ELR (cell line): ENCODE measurements at places on chromosomes 13 and 19.

DNA sequence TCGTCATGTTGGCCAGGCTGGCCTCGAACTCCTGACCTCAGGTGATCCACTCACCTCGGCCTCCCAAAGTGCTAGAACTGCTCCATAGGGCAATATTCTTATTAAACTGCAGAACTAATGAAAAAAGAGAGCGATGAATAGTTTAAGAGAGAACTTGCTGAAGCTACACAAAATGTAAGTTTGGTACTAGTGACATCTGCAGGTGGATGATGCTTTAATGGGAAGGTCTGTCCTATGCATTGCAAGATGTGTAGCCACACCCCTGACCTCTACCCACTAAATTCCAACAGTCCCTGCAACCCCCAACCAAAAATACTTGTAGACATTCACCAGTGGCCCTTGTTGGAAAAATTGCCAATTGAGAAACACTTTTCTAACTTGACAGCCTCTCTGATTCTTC is 117.8 kb downstream of the NALCN start:
- peak; percentile 6 for DNase-seq

GRCh38 chr13:73034901-73035300 is 23.9 kb upstream of the KLF5 start:
- no peak for DNase-seq

DNA sequence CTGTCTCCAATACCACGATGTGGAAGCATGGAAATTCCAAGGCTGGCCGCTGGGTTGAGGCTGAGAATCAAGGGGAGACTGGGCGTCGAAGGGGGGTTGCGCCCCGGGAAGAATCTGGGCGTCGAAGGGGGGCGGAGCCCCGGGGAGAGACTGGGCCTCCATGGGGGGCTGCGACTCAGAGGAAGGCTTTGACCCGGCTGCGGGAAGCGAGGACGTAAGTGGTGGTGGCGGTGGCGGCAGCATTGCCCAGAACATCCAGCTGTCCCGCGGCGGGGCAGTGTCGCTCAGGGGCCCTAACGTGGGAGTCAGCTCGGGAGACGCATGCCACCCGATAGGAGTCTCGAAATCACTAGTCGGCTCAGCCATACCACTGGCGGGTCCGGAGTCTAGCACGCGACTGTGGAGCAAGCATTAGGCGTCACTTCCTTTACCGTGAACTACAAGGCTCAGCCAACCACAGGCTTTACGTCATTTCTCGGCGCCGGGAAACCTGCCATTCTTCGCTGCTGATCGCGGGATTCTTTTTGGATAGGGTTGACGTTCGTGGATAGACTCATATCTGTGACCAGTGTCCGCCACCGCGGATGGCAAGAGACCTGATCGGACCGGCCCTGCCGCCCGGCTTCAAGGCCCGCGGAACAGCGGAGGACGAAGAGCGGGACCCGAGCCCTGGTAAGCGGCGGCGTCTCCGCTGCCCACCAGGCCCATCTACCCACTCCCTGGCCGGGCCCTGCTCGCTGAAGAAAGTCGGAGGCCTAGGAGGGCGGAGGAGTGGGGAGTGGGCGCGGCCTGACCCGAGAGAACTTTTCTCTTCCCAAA is at the start of the genes GPALPP1 and NUFIP1:
Gene GPALPP1, plus strand, starts transcription at position 468 of the 819 bp plus-strand sequence. Its CDS starts 117 bp downstream, at position 585.
Gene NUFIP1, minus strand, starts transcription at position 401 of the 819 bp plus-strand sequence. Its CDS starts 35 bp downstream, at position 366.
- peak; percentile 97 for DNase-seq

- no peak for DNase-seq
Observed at GRCh38 chr13:21753117-21753729, 82.3 kb downstream of the FGF9 start.

GRCh38 chr13:112506046-112506445 is 81.9 kb downstream of the TUBGCP3 start:
- peak; percentile 33 for DNase-seq

DNA sequence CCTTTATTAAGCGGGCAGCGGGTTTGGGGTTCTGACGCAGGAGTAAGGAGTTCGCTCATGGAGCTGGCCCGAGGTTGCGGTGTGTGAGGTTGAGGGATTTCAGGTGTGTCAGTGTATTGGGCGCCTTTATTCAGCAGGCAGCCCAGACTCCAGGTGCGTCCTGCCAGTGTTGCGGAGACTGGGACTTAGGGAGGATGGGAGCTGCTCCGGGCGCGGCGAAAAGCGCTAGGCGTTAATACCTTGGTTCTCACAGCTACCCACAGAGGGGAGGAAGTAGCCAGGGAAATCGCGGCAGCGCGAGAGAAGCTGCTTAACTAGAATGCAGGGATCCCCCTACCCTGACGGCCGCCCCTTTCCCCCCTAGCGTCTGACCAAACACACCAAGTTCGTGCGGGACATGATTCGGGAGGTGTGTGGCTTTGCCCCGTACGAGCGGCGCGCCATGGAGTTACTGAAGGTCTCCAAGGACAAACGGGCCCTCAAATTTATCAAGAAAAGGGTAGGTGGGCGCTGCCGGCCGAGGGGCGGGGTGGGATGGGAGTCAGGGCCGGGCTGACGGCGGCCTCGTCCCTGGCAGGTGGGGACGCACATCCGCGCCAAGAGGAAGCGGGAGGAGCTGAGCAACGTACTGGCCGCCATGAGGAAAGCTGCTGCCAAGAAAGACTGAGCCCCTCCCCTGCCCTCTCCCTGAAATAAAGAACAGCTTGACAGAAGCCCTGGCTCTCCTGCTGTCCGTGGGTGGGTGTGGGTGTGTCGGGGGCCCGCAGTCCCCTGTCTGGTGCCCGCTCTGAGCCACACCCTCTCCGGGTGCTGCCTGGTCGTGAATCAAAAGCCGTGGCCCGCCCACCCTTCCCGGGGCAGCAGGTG is 1.1 kb downstream of the RPL36 start:
- DNase-seq: peak; percentile 58

DNA sequence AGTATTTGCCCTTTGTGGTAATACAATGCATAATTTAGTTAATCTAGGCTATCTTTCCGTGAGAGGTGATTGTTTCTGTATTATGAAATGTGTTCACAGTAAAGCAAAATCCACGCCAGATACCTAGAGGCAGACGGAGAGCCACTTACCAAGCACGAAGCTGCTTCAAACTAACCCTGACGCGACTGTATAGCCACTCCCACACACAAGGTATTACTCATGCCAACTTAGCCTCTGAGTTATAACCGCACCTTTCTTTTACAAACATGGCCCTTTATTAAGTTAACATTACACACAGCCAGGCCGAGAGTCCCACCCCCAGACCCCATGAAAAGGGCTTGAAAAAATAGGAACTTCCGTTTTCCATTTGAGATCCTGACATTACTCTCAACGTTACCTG is 185.7 kb downstream of the ABCC4 start:
- no peak for DNase-seq

GRCh38 chr19:3785938-3786824 is at the start of gene MATK:
Gene MATK (minus strand): TSS chr19:3786381. CDS start chr19:3785135, 1,246 bp downstream.
- no peak for DNase-seq

- no peak for DNase-seq
Observed at GRCh38 chr19:48740164-48740972, at the start of gene RASIP1. Gene RASIP1 (minus strand): TSS chr19:48740610. CDS start chr19:48740282, 328 bp downstream.

DNA sequence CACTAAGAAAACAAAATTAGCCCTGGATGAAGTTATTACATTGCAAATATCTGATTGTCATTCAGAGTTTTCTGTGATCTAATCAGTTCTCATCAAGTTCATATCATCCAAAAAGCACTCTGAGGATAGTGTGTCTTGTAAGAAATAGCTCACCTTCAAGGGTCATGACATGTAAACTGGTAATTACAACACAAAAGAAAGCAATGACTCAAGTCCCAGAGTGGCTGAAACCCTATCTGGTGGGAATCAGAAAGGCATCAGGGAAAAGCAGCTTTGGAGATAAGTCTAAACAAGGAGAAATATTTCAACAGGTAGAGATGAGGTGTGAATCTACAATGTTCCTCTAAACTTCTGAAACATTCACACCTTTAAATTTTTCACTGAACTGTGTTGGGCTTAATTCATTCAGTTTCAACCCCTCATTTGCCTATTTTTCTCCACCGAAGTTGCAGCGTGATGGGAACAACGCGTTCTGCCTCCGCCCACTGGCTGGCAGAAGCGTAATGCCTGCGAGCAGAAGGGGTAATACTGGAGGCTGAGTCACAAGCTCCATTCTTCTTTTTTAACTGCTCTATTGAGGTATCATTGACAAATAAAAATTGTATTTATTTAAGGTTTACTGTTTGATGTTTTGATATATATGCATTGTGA is 155.2 kb upstream of the IPO5 start:
- DNase-seq: no peak

GRCh38 chr13:113938716-113939115 is 35.2 kb downstream of the C13orf46 start:
- no peak for DNase-seq

DNA sequence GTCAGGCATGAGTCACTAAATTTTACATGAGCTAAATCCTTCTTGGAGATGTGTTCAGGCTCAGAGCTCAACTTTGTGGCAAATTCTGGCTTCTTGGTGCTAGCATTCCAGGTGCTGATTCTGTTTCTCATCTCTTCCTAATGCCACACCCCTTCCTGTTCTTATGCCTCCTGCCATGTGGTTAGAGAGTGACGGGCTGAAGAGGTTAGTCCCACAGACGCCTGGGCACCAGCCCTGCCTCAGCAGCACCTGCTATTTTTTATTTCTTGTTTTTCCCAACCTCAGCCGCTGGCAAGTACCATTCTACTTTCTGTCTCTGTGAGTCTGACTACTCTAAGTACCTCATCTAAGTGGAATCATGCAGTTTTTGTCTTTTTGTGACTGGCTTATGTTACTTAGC is 329.5 kb downstream of the KCNRG start:
- DNase-seq: no peak

- peak; percentile 61 for DNase-seq
Observed at GRCh38 chr13:42215578-42216421, 56.2 kb upstream of the AKAP11 start.
